ENCODE measurements at places on chromosomes 16 and 17. TPM values are rescaled to one million over a fixed set of nuclear protein-coding genes. Genes with fewer than 3 reads are reported as not detected.

Gene SLC13A2
- polyA plus RNA-seq, result not detected

Gene ASGR2
- not detected for polyA plus RNA-seq

Gene TAC4
- not detected for polyA plus RNA-seq

Gene NACA2
- 0.56 TPM for polyA plus RNA-seq

Gene SLC38A8
- polyA plus RNA-seq, result not detected

Gene P2RX5
- 6.4 TPM for polyA plus RNA-seq

Gene TMEM238L
- polyA plus RNA-seq, result not detected

Gene ENDOV
- 18.1 TPM for polyA plus RNA-seq

Gene PPP1R1B
- not detected for polyA plus RNA-seq

Measured in AG04450 (cell line).